ENCODE measurements at places on chromosomes 4 and X. TPM values are rescaled to one million over a fixed set of nuclear protein-coding genes. Genes with fewer than 3 reads are reported as not detected.

The LONRF3 gene
- 1.7 TPM for total RNA-seq

The UBA1 gene
- 149 TPM for total RNA-seq

The LYAR gene
- 6.4 TPM for total RNA-seq

The MBNL3 gene
- 2.2 TPM for total RNA-seq

The SYTL5 gene
- total RNA-seq, result 2.5 TPM

The RIPPLY1 gene
- 0.25 TPM for total RNA-seq

The CFAP99 gene
- not detected for total RNA-seq
